C1 segment of cervical spinal cord (tissue), 14 donors: ENCODE measurements at places on chromosomes 5 and 9.

DNA sequence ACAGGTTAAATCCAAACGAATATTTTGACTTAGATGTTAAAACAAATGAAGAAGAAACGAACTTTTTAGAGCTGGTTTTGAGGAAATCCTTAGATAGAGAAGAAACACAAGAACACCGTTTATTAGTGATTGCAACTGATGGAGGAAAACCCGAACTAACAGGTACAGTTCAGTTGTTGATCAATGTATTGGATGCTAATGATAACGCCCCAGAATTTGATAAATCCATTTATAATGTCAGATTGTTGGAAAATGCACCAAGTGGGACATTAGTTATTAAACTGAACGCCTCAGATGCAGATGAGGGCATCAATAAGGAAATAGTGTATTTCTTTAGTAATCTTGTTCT is 842 bp downstream of the PCDHA5 start:
- DNase-seq: no peak

DNA sequence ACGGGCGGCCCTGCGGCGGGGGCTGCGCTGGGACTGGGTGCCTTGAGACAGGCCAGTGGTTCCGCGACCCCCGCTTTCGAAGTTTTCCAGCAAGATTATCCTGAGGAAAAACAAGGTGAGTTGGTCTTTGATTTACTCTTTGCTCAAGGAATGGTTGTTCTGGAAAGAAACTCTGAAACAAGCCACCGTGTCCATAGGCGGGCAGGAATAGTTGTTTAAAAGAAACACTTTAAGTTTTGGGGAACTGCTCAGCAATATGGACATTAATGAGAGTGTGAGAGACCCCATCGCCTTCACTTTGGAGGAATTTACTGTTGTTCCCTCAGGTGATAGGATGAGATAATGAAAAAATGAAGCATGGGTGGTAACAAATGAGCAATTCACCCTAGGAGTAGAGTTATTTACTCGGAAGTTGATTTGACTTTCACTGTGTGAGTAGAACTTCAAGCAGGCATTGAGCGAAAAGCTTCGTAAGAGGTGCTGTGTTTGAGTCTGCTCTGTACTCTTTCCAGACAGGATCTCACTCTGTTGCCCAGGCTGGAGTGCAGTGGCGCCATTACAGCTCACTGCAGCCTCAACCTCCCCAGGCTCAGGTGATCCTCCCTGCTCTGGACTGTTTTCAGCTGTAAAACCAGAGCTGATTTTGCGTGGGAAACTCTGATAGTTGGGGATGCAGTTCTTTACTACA is 1.1 kb downstream of the DMRTA1 start:
- DNase-seq: no peak

DNA sequence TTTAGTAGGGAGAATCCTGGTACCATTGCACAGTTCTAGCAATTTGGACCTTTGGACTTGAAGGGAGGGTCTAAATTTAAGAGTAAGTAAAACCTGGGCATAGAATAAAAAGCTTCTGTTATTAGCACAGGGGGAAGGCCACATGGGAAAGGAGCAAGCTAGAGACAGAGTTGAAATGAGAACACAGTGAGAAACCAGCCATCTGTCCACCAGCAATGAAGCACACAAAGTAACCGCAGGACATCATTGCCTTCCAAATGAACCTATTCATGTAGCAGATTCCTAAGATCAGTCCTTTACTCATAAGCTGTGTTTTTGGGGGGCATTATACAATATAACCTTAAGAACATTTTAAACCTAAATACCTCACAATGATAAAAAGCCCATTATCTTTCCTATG is 407.4 kb downstream of the HCN1 start:
- no peak for DNase-seq

GRCh38 chr9:27765266-27766072 is 192.2 kb upstream of the C9orf72 start:
- DNase-seq: no peak

DNA sequence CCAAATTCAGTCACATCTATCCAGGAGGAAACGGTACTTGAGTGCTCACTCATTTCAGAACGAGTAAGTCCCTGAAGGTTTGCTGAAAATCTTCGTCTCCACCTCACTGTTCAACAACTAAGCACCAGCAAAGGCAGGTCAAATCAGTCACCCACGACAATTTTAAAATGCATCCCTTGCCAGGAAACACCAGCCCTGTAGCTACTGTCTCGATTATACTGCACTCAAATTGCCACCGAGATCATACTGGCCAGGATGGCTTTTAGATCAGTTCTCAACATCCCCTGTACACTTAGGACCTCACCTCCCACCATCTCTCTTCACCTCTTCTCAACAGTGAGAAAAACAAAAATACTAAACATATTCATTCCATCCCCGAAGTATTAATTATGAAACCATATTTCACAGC is 298.6 kb downstream of the AGTPBP1 start:
- DNase-seq: no peak

GRCh38 chr9:136323371-136323789 is 4.0 kb upstream of the GPSM1 start:
- DNase-seq: no peak

DNA sequence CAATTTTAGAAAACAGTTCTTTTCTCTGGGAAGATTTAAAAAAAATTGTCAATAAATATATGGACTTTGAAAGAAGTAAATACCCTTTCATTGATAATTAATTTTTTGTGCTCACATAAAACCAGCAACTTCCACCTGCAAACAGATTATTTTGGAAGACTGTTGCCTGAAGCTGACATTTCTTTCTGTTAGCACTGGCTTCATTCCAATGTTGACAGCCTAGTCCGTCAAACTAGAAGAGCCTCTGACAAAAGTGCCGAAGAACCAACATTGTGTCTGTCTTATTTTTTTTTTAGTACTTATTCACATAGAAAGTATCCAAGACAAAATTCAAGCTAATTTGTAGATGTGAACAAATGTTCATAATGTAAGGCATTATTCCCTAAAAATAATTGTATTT is 108.6 kb upstream of the TMEM161B start:
- DNase-seq: no peak

- no peak for DNase-seq
These were observed 83.1 kb upstream of the CPLX2 start for GRCh38 chr5:175788155-175788787.

- no peak for DNase-seq
These were observed 49.2 kb upstream of the TNC start for GRCh38 chr9:115167175-115167574.

DNA sequence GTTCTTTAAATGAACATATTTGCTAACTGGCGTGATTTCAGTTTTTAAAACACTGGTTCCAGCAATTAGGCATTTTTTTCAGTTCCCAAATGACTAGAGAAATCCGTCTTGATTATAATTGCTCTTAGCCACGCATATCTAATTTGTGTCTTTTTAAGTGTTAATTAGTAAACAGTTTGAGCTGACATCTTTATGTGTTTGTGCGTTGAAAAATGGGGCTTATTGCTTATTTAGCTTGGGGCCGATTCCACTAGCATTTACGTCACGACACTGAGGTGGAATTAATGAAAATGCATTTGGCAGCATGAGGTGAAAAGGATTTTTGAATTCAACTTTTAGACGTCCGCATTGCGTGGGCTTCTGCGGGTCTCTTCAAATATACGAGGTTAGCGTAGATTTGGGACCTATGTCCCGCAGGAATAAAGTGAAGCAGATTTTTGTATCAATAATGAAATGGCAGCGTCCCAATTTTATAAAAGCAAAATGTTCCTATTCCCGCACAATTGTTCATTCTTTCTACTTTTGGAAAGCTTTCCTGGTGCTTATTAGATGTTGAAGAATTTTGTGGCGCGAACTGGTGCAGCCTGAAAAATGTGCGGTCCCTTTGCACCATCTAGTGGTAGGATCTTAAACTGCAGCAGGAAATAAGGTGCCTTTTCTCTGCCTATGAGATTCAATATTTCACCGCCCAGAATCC is 122.7 kb upstream of the LMX1B start:
- no peak for DNase-seq

DNA sequence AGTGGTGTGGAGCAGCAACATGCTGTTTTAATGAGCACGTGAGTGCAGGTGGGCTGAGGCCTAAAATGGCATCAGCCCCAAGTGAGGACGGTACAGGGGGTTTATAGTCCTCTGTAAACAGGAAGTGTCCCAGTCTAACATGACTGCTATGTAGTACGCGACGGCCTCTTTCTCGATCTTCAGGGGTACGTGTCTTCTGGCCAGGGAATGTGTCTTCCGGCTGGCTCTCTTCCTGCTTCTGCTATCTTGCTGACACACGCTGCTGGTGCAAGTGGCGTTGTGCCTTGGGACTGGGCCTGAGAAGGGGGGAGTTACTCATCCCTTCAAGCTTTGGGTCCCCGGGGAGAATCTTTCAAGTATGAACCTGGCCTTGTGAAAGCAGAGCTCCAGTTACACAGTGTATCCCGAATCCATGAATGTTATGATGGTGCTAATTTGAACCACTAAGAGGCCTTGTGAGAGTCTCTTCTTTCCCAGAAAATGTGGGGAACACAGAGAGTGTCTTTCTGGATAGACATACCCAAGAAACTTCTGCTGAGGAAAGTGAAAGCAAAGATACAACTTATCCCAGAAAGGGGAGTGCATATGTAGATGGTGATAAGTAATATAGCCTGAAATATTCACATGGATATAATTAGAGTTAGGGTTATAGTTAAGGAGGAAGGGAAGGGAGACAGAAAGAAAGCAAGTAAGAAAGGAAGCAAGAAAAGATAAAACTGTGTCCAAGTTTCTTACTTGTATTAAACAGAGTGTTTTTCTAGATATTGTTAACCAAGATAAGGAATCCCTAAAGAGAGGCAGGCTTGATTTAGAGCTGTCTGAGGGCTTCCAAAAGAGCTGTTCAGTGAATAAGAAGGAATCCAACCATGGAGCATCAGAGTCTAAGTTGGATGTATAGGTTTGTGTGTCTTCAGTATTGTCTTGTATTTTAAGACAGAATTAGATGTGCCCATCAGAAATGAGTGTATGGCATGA is 35.5 kb upstream of the ANXA2R start:
- no peak for DNase-seq

DNA sequence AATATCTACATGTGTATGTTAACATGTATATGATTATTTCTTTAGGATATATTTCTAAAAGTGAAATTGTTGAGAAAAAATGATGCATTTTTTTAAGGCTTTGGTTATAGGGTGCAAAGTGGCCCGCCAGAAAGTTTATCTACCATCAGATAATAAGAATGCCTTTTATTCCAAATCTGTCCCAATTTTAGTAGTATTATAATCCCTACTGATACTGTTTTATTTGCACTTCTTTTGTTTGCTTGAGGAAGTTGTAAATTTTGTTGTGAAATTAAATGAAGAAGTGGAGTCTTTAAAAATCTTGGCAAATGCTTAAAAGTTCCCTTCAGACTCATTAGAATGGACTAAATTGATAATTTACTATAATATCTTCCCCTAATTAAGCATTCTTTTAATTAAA is 73.0 kb downstream of the NIPBL start:
- no peak for DNase-seq

DNA sequence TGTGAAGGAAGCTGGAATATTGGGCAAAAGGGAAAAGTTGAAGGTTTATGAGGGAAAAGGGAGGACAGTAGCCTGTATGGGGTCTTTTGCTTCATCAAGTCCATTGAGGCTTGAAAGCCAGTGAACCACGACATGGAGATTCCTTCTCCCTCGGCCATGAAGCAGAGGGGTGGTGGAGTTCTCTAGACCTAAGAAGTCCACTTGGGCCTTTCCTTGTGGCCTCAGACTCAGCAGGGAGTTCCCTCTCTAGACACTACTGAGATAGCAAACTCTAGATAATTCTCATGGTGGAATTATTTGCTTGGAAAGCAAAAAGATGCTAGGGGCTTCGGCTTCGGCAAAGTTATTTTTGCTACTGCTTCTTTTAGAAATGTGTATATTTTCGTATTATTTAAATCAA is 78.5 kb downstream of the FOXD1 start:
- DNase-seq: no peak

DNA sequence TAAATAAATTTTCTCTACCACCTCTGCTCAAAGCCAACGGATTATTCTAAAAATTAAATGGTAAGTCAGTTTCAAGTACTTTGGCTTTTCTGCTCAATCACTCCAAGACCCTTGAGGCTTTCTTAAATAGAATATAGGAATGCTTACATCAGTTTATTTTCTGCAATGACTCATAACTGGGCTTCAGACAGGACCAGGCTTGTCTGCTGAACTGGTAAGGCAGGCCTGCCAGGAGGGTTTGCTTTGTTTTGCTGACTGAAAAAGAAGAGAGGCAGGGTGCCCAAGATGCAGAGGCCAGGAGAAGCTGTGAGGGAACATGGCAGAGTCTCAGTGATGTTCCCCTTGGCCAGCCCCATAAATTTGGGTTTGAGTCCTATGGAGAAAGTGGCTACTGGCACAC is 60.3 kb upstream of the EPB41L4A start:
- peak; percentile 4 for DNase-seq

GRCh38 chr5:153629027-153629895 is 138.8 kb downstream of the GRIA1 start:
- peak; percentile 27 for DNase-seq

GRCh38 chr9:127278372-127278771 is 13.8 kb downstream of the GARNL3 start:
- no peak for DNase-seq
